GM13977 (cell line): ENCODE measurements at places on chromosomes 16 and 17.

DNA sequence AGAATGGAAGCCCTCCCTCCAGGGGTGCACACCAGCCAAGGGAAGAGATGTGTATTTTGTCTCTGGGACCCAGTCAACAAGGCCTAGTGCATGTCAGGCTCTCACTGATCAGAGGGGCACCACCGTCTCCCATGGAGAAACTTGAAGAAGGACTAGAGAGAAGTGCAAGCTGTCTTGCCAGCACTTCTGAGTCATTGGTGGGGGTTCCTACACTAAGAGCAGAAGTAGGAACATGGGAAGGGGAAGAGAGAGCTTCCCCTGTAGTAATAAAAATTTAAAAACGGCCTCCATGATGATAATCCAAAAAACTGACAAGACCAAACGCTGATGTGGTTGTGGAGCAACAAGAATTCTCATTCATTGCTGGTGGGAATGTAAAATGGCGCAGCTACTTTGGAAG is 46.3 kb downstream of the DYNLRB2 start:
- no peak for DNase-seq

DNA sequence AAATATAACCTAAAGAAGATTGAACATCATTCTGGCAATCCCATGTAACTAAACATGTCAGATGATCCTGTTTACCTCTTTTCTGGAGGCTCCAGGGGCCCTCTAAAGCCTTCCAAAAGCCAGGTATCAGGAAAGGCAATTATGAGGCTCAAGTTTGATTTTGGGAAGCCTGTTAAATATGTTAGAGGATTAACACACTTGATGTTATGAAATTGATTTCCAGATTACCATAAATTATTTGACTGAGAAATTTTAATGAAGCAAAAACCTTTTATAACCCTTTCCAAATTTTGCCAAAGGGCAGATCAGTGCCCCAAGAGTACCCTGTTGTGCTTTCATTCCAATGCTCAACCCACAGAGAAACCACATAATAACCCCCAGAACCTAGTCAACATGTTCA is 29.3 kb downstream of the PHKB start:
- no peak for DNase-seq

DNA sequence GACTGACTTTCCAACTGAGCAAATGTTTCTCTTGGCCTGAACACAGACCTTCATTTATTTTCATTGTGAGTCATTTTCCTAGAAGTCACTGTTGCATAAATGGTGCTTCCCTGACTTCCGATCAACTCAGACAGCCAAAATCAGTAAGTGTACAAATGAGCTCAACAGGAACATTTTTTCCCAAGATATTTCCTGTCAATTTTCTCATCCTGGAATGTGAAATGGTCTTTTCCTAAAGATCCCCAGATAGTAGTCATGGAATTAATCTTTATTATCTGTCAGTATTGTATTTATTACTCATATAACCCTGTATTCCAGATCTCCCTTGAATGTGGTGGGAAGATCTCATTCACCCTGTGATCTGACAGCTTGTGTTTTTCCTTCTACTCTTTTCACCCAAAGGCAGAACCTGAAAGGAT is 360.3 kb upstream of the KIF2B start:
- DNase-seq: no peak

DNA sequence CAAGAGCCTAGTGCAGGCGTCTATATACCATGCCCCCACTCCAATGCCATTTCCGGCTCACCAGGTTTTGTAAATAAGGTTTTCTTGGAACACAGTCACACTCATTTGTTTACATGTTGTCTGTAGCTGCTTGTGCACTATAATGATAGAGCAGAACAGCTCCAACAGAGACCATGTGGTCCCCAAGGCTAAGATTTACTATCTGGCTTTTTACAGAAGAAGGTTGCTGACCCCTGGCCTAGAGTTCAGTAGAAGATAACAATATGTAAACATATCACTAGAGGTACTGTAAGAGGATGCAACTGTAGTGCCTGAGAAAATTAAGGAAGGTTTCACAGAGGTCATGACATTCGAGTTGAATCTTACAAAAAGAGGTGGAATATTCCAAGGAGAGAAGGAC is 66.3 kb downstream of the CACNG1 start:
- DNase-seq: no peak

- DNase-seq: no peak
Measured at GRCh38 chr17:70128727-70129238, 40.5 kb upstream of the KCNJ2 start.

DNA sequence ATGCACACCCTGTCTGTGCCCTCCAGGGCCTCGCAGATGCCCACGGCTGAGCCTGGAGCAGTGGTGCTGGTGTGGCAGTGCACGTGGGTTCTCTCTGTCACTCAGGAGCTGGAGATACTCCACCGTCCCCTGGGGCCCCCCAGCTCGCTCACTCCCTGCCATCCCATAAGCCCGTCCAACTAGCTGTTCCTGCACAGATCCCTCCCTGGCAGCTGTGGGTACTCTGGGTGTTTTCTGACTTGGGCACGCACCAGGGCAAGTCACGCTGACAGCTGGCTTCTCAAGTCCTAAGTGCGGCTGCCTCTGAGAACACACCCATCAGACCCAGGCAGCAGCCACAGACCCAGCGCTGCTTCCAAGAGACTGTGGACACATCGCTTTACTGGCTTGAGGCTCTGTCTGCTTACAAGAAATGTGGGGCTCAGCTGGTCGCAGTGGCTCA is 25.4 kb upstream of the ITGB4 start:
- no peak for DNase-seq

DNA sequence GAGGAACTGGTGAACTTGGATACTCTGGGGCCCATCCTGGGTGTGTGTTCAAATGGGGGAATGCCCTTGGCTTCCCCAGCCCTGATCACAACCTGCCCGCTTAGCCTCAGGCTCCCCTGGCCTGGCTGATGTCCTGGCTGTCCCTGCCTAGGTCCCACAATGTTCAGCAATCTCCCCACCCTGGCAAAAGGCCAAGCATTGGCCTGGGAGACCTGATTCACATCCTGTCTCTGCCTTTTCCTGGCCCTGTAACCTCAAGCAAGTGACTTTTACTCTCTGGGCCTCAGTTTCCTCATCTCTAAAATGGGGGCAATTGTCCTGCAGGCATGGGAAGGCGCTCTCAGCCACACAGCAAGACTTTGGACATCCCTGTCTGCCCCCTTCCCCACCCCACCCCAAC is 14.4 kb downstream of the CPNE2 start:
- no peak for DNase-seq

GRCh38 chr17:660453-660852 is 54.2 kb downstream of the VPS53 start:
- no peak for DNase-seq

DNA sequence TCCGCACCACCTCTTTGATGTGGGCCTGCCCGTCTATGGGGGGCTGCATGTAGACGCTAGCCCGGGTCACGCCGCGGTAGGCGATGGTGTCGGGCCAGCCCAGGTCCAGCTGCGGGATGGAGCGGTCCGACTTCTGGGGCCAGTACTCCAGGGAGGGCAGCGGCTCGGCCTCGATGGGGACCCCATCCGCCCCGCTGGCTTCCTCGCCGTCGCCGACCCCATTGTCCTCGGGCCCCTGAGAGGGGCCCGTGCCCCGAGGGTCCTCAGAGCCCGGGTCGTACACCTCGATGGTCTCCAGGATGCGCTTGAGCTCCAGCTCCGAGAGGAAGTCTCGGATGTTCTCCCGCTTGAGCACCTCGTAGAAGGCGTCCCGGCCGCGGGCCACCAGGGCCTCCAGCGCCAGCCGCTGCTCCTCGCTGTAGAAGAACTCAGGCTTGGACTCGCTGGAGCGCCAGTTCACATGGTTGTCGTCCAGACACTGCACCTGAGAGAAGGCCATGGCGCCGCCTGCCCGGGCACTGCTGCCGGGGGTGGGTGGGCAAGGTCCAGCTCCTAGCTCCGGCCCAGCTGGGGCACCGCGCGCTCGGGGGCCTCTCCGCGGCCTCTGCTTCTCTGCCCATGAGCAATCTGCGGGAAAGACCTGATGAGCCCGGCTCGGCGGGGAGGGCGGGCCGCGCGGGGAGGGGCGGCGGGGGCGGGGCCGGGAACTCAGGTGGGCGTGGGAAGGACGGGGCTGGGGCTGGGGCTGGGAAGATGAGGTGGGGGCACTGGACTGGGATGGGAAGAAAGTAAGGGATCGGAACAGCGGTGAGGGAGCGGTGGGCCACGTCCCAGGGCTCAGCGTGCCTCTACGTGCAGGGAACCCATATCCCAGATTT is 782 bp downstream of the FAM83G start:
- DNase-seq: peak; percentile 75

GRCh38 chr17:42409523-42410318 is 13.3 kb downstream of the CAVIN1 start:
- no peak for DNase-seq

DNA sequence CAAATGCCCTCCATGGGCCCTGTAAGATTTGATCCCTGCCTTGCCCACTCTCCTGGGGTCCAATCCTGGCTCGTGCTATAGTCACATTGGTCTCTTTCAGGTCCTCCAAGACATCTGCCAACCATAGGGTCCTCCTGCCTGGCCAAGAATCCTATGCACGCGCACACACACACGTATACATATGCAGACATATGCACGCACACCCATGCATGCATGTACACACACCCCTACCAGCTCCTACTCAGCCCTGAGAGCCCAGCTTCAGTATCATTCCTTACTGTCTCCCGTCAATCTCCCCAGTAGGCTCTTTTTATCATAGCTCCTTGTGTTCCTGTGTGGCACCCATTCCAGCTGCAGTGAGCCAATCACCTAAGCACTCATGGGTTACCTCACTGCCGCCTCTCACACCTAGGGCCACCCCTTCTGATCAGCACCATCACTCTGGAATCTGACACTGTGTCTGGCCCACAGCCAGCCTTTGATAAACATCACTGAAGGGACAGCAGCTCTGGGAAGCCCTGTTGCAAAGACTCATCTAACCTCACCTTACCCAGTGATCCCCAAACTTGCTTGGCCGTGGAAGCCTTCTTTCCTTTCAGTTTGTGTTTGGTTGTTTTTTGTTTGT is 7.9 kb upstream of the DNAH17 start:
- no peak for DNase-seq

DNA sequence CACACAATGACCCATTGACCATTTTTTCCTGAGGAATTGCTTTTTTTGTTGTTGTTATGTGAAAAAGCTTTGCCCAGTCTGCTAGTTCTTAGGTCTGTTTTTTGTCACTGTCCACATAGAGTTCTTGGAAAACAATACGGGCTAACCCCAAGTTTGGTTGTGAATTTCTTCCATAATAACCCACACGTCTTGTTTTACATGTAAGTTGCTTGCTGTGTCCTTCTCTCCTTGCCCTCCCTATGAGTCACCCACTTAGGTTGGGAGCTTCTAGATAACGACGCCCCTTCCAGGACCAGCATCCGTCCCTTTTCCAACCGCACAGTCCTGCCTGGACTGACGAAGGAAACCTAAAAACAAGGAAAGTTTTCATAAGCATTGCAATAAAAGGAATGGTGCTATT is 175.3 kb upstream of the HS3ST3A1 start:
- DNase-seq: no peak

DNA sequence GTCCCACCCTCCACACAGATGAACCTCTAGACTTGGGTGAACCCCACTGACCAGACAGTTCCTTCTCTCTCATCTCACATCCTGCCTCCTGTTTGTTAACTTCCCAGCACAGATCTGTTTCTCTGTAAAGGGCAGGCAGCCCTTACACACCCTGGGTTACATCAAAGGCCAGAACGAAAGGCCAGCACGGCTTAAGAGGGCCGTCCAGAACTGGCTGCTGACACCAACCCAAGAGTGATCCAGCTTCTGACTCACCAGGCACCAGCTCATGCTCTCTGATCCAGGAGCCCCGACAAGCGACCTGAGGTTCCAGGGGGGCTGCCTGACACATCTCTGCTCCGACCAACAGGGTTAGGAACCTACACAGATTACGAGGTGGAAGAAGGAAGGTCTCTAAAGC is 86.9 kb downstream of the MRM3 start:
- no peak for DNase-seq

DNA sequence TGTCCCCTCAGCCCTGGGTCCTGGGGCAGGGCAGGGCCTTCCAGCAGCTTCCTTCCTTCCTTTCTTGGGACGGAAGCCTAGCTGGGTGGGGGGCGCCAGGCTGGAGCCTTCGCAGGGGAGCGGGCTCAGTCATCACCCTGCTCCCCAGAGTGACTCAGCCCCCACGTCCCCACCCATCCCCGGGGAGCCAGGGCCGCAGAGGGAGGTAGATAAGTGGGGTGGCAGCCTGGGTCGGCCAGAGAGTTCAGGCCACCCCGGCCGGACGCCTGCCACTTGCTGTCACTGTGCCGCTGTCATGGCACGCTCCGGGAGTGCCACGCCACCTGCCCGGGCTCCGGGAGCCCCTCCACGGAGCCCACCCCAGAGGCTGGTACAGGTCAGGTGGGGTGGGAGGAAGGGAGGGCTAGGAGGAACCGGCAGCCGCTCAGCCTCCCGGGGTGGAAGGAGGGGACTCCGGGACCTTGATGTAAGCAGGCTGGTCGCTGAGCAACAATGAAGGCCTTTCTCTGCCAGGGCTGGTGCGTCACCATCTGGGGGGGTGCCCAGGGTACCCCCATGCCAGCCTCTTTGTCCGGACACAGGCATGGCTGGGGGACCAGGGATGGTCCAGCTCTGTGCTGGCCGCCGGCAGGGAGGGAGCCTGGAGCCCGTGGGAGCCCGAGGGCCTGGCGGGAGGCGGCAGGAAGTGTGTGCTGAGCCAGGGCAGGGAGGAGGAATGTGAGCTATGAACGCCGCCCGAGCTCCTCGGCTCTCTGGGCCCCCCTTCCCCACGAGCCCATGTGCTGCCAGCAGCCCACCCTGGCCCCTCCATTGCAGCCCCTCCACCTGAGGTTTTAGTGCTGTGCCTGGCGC is 6.6 kb downstream of the NHERF2 start:
- no peak for DNase-seq

DNA sequence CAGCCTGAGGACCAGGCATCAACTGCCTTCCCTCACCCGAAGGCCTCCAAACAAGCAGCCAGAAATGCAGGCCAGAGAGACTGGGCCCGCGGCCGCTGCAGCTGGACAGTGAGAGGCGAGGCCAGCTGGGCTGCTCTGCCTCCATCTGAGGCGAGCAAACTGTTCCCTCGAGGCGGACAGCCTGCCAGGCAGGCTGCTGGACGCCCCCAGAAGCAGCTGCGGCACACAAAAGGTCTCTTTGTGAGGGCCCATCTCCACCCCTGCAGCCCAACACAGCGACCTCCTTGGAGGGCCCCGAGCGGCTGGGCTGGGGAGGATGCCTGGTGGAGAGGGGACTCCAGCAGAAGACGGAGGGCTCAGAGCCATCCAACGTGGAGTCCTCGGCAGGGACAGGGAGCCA is 4.7 kb downstream of the CORO7 start:
- DNase-seq: no peak

DNA sequence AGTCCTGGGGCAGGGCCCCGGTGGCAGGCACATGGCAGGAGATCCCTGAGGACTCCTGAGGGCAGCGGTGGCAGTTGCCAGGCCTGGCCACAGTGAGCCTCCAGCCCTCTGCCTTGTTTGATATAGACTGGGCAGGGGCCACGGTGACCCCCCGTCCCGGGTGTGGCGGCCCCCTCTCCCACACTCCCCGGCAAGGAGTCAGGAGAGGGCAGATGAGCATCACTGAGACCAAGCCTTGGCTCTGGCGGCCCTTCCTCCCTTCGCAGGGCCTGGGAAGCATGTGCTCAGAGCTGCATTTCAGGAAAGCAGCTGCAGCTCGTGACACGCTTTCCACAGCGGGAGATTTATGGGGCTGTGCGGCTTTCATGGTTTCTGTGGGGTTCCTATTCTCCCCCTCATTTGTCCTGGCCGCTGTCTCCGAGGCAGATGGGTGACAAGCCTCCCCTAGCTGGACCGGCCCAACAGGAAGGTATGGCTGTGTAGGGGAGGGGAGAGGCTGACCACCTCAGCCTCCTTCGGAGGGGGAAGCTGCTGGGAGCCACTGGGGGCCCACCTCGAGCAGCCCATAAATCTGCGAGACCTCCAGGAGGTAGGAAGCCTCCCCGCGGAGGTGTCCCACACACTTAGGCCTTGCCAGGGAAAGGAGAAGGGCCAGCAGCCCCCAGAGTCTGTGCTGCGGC is 211.4 kb downstream of the NTN1 start:
- DNase-seq: no peak
